PC-9 (cell line): ENCODE measurements at places on chromosomes 4 and X. TPM values are rescaled to one million over a fixed set of nuclear protein-coding genes. Genes with fewer than 3 reads are reported as not detected.

GRCh38 chr4:76895619-76896018, 2.3 kb downstream of the SOWAHB start:
- no peaks in the 10 kb centered on the region for H3K27me3 ChIP-seq
- DNase-seq = no peak
- H3K4me3 ChIP-seq = no peak overlapping the region
- H3K4me1 ChIP-seq = peaks cover 45% of the 10 kb centered on the region

- H3K4me3 ChIP-seq = no peak overlapping the region
- no peaks in the 10 kb centered on the region for H3K4me1 ChIP-seq
- H3K36me3 ChIP-seq = no peaks in the 10 kb centered on the region
- no peaks in the 10 kb centered on the region for H3K27me3 ChIP-seq
Observed at GRCh38 chrX:7191681-7192110, 43.7 kb upstream of the PUDP start.

DNA sequence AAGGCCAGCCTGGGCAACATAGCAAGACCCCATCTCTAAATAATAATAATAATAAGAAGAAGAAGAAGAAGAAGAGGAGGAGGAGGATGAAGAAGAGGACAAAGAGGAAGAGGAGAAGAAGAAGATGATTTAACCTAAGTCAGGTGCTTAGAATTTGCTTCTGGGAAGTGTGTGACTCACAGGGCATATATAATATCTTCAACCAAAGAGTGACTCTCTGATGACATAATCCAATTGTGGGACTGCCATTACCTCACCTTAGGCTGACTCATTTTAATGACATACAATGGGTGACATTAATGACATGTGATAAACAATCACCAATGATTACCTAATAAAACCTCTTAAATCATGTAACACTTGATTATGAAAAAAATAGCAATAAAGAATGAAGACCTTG, 32.7 kb upstream of the MBTPS2 start:
- H3K4me3 ChIP-seq = no peak overlapping the region
- no peaks in the 10 kb centered on the region for H3K4me1 ChIP-seq
- peak; percentile 45 for DNase-seq
- no peaks in the 10 kb centered on the region for H3K27me3 ChIP-seq
- no peaks in the 10 kb centered on the region for H3K36me3 ChIP-seq
- no peak overlapping the region for H3K27ac ChIP-seq

DNA sequence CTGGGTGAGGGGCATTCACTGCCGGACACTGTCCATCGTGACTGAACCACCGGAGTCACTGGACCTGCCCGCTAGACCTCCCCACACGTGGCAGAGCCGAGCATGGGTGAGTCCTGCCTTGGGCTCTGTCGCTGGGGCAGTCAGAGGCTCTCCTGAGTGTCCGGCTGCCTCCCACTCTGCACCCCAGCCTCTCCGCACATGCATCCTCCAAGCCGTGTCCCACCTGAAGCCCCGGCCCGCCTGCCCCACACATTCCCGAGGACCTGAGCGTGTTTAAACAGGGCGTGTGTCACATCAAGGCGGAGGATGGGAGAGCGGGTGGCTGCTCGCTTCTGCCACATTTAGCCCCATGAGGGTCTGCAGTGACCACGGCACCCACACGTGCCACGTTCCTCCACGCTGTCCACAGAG, 4.7 kb downstream of the CPLX1 start:
- H3K4me3 ChIP-seq = no peak overlapping the region
- no peak for DNase-seq
- H3K27ac ChIP-seq = no peak overlapping the region
- no peaks in the 10 kb centered on the region for H3K27me3 ChIP-seq
- H3K4me1 ChIP-seq = no peaks in the 10 kb centered on the region

GRCh38 chr4:174316954-174317353, 33.2 kb downstream of the CEP44 start:
- H3K4me3 ChIP-seq = no peak overlapping the region
- no peak for DNase-seq
- no peak overlapping the region for H3K27ac ChIP-seq
- no peaks in the 10 kb centered on the region for H3K27me3 ChIP-seq

- H3K4me1 ChIP-seq = no peaks in the 10 kb centered on the region
- H3K27me3 ChIP-seq = no peaks in the 10 kb centered on the region
- DNase-seq = no peak
Observed at GRCh38 chr4:6320663-6321062, 51.0 kb downstream of the WFS1 start.

DNA sequence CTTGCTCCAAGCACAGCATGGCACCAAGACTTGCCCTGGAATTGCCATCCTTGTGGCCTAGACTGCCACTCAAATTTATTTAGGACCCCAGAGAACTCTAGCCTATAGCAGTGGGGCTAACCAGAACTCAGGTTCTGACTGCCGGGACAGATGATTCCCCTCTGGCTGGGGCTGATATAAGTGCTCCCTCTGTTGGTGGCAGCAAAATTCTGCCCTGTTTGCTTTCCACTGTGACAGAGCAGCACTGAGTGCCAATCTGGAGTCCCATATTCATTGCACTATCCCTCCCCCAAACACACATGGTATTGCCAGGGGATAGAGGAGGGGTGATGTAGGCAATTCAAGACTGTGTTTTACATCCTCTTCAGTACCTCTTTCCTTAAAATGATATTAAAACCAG, 1081.9 kb downstream of the FAT4 start:
- no peak overlapping the region for H3K27ac ChIP-seq
- H3K27me3 ChIP-seq = no peaks in the 10 kb centered on the region
- no peak for DNase-seq
- H3K4me1 ChIP-seq = no peaks in the 10 kb centered on the region

- H3K27me3 ChIP-seq = no peaks in the 10 kb centered on the region
- H3K27ac ChIP-seq = no peak overlapping the region
- H3K4me3 ChIP-seq = no peak overlapping the region
Observed at GRCh38 chr4:89416960-89417359, 109.4 kb upstream of the GPRIN3 start.

DNA sequence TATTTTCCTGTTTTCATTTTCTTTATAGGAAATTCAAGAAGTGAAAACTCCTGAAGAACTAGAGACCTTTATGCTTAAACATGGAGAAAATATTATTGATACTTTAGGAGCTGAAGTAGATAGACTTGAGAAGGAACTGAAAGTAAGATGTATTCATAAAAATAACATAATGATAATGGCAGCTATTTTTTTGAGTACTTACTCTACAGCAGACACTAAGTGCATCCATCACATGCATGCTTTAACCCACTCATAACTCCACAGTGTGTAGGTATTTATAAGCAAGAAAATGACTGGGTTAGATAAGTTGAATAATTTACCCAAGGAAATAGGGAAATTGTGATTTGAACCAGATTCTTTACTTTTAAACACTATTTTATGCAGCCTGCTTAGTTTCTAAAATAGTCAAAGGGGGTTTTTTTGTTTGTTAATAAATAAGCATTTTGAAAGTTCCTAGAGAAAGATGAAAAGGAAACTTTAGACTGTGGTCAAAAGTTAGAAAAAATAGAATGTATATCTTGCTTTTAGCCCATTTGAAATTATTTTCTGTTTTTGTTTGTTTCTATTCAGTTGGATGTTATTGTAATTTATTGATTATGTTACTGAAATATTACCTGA, 74.2 kb downstream of the BEND4 start:
- no peak overlapping the region for H3K27ac ChIP-seq
- H3K27me3 ChIP-seq = no peaks in the 10 kb centered on the region
- H3K4me1 ChIP-seq = no peaks in the 10 kb centered on the region
- no peak overlapping the region for H3K4me3 ChIP-seq

GRCh38 chr4:6189511-6189910, 10.8 kb downstream of the JAKMIP1 start:
- no peak for DNase-seq
- no peak overlapping the region for H3K4me3 ChIP-seq
- H3K27me3 ChIP-seq = peaks cover 56% of the 10 kb centered on the region
- H3K36me3 ChIP-seq = no peaks in the 10 kb centered on the region

- no peak for DNase-seq
- no peak overlapping the region for H3K27ac ChIP-seq
- H3K36me3 ChIP-seq = no peaks in the 10 kb centered on the region
- H3K27me3 ChIP-seq = no peaks in the 10 kb centered on the region
- H3K4me3 ChIP-seq = no peak overlapping the region
Observed at GRCh38 chr4:154611833-154612232, 623 bp downstream of the FGG start.

- H3K27ac ChIP-seq = peak overlapping the region; percentile 70
- no peaks in the 10 kb centered on the region for H3K36me3 ChIP-seq
- peaks cover 45% of the 10 kb centered on the region for H3K4me1 ChIP-seq
- no peak overlapping the region; the same call in 1 of the 2 replicates for H3K4me3 ChIP-seq
- no peaks in the 10 kb centered on the region for H3K27me3 ChIP-seq
Observed at GRCh38 chrX:20378233-20378920, 111.7 kb upstream of the RPS6KA3 start.

DNA sequence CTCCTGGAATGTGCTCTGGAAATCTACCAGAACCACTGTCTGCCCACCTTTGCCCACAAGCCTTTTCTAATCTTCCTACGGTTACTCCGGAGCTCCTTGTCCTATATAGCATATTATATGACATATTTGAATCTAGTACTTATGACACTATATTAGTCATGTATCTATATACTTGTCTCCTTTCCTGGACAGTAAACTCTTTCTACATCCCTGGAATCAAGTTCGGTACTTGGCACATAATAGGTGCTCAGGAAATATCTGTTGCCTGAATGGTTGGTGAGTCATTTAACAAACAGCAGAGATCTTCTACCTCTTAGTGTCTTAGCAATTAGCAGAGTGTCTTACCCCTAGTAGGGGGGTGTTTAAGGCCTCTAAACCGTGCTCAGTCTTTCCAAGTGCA, 123.6 kb downstream of the RELL1 start:
- H3K4me3 ChIP-seq = no peak overlapping the region
- H3K27me3 ChIP-seq = no peaks in the 10 kb centered on the region
- H3K4me1 ChIP-seq = peaks cover 24% of the 10 kb centered on the region
- H3K27ac ChIP-seq = no peak overlapping the region
- peak; percentile 47 for DNase-seq
- H3K36me3 ChIP-seq = no peaks in the 10 kb centered on the region

GRCh38 chrX:136196691-136197155, 49.4 kb downstream of the FHL1 start:
- H3K27me3 ChIP-seq = no peaks in the 10 kb centered on the region
- no peaks in the 10 kb centered on the region for H3K4me1 ChIP-seq
- H3K27ac ChIP-seq = no peak overlapping the region

DNA sequence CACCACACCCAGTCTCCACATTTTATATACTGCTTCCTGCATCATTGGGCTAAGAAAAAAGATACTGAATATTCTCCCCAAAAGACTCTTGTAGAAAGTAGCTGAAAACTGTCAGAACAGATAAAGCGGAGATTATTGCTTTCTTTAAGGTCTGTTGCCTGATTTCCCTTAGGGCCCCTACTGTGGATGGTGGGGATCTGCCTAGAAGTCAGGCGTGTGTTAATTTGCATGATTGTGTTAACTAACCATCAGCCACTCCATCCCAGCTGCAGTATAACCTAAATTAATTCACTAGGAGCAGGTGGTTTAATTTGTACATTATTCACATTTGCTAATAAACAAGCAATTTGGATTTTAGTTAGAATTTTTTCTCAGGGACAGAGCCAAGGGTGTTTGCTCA, 360.3 kb downstream of the FBXW7 start:
- no peak for DNase-seq
- H3K4me1 ChIP-seq = no peaks in the 10 kb centered on the region
- H3K36me3 ChIP-seq = no peaks in the 10 kb centered on the region
- peaks cover 4% of the 10 kb centered on the region; the same call in 1 of the 2 replicates for H3K27me3 ChIP-seq
- H3K4me3 ChIP-seq = no peak overlapping the region
- H3K27ac ChIP-seq = no peak overlapping the region

DNA sequence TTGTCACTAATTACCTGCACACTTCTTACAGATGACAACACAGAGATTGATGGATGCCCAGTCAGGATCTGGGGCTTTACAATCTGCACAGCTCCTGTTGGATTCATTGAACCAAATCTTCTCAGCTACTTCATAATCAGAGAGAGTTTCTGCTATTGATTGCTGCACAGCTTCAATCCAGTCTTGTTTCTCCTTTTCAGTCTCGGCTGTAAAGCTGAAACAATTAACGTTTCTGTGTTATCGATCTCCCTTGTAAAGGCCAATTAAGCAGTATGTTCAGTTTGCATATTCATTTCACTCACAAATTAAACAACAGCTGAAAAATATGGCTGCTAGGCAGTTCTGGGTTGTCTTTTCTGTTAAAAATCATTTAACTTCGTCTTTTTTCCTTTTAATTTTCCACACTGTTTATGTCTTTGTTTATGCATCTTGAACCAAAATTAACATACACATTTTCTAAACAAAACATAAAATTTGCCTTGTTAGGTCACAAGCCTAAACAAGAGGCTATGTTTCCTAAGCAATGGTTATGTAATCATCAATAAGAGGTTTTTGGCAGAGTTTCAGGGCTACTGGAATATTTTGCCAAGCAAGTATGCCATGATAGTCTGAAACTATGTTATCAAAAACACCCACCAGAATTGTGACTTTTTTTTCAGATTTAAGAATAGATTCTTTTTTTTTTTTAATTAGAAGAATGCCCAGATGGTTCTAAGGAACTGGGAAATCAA, 79.2 kb downstream of the ARAP2 start:
- no peaks in the 10 kb centered on the region for H3K36me3 ChIP-seq
- no peaks in the 10 kb centered on the region for H3K27me3 ChIP-seq
- no peak overlapping the region for H3K4me3 ChIP-seq
- H3K27ac ChIP-seq = no peak overlapping the region
- H3K4me1 ChIP-seq = no peaks in the 10 kb centered on the region

- H3K4me3 ChIP-seq = no peak overlapping the region
- no peaks in the 10 kb centered on the region; the same call in none of the 2 replicates for H3K36me3 ChIP-seq
- 0 out of 2 replicates have a peak overlapping the region, but pooled peaks have one; percentile 7 for H3K27ac ChIP-seq
- H3K27me3 ChIP-seq = no peaks in the 10 kb centered on the region
- DNase-seq = peak; percentile 56
- H3K4me1 ChIP-seq = no peaks in the 10 kb centered on the region
Observed at GRCh38 chr4:1300466-1301455, 11.1 kb downstream of the MAEA start.

- H3K4me3 ChIP-seq = no peak overlapping the region
- H3K4me1 ChIP-seq = no peaks in the 10 kb centered on the region
- H3K36me3 ChIP-seq = no peaks in the 10 kb centered on the region
- H3K27ac ChIP-seq = no peak overlapping the region
- H3K27me3 ChIP-seq = peaks cover 36% of the 10 kb centered on the region; the same call in 1 of the 2 replicates
- DNase-seq = no peak
Observed at GRCh38 chrX:153319295-153320046, 2.1 kb downstream of the PNMA6F start.

- no peaks in the 10 kb centered on the region for H3K4me1 ChIP-seq
- peaks cover 40% of the 10 kb centered on the region for H3K27me3 ChIP-seq
- H3K27ac ChIP-seq = no peak overlapping the region
- H3K36me3 ChIP-seq = no peaks in the 10 kb centered on the region
Observed at GRCh38 chrX:3529466-3530010, 183.1 kb upstream of the MXRA5 start.

DNA sequence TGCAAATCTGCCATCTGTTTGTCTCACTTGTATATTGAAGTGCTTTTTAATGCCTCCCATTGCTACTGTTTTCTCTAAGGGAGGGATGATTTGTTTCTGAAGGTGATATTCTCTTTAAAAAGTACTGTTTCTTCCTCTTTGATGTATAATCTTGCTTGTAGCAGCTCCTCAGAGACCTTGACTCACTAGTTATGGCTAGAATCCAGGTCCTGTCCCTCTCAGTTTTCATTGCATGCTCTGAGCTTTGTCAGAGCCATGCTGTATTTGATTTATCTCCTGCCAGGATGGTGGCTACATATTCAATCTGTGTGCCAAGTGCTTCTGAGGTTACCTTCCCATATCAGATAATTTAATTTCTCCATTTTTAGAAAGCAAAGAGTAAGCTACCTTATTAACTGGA, 56.0 kb downstream of the GLUD2 start:
- no peaks in the 10 kb centered on the region for H3K27me3 ChIP-seq
- no peak overlapping the region for H3K4me3 ChIP-seq
- no peaks in the 10 kb centered on the region for H3K4me1 ChIP-seq
- DNase-seq = no peak
- H3K36me3 ChIP-seq = no peaks in the 10 kb centered on the region
- no peak overlapping the region for H3K27ac ChIP-seq

Gene TMPRSS11D
- total RNA-seq = not detected in 2 replicates

Gene NPY5R
- not detected in 2 replicates for total RNA-seq

Gene ZNF275
- total RNA-seq = 6.5 and 7.1 TPM in 2 replicates

Gene HDX
- 1.1 and 1.2 TPM in 2 replicates for total RNA-seq

Gene OPHN1
- 9.3 and 11.6 TPM in 2 replicates for total RNA-seq

Gene PHOX2B
- not detected in 2 replicates for total RNA-seq
